RKO (cell line): ENCODE measurements at places on chromosomes 5 and 9.

- no peak for DNase-seq
These were observed 42.4 kb downstream of the EXD3 start for GRCh38 chr9:137380606-137381005.

GRCh38 chr5:13478831-13479465 is 465.5 kb downstream of the DNAH5 start:
- peak; percentile 64 for DNase-seq

DNA sequence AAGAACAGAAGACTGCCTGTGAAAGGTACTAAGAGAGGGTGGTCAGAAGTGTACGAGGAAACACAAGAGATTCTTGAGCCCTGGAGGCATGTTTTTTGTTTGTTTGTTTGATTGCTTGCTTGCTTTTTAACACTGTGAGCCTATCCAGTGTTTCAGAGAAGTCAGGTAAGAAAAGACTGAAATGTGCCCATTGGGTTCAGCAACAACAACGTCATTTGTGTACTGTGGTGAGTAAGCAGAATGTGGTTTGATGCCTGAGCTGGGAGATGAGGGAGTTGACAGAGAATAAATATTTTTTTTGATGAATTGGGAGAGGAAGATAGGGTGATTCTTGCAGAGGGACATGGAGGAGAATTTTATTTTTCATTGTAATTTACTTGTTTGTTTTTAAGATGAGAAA is 73.1 kb downstream of the RPS23 start:
- no peak for DNase-seq

- DNase-seq: no peak
These were observed 188.3 kb downstream of the ARHGEF28 start for GRCh38 chr5:73814233-73814846.

GRCh38 chr5:108814551-108814950 is 66.9 kb downstream of the FER start:
- no peak for DNase-seq

GRCh38 chr9:93278144-93278543 is 94.2 kb downstream of the WNK2 start:
- DNase-seq: no peak

DNA sequence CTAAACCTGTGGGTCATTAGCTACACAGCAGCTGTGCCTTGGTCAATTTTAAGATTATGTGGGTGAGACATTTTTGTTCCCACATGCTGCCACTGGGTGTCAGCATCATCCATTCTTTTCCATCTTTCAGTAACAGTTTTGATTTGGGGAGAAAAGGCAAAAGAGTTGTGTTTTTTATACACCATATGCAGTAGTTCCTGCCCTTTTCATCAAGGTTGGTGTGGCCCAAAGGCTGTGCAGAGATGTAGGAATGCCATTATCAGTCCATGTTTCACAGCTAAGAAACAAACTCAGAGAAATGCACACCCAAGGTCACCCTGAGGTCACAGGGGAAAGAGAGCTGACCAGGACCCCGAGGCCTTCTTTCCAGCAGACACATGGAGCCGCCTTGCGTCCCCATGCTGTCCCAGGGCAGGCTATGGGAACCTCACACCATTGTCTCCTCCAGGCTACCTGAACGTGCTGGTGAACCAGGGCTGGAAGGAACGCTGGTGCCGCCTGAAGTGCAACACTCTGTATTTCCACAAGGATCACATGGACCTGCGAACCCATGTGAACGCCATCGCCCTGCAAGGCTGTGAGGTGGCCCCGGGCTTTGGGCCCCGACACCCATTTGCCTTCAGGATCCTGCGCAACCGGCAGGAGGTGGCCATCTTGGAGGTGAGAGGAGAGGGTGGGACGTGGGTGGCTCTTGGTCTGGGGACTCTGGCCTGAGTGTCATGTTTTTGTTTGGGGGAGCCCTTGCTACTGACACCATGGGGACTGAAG is 27.8 kb upstream of the GRPEL2 start:
- peak; percentile 67 for DNase-seq

- no peak for DNase-seq
These were observed 38.3 kb downstream of the RASEF start for GRCh38 chr9:83024506-83025125.

GRCh38 chr5:150659360-150660107 is 1.5 kb upstream of the MYOZ3 start:
- DNase-seq: no peak

DNA sequence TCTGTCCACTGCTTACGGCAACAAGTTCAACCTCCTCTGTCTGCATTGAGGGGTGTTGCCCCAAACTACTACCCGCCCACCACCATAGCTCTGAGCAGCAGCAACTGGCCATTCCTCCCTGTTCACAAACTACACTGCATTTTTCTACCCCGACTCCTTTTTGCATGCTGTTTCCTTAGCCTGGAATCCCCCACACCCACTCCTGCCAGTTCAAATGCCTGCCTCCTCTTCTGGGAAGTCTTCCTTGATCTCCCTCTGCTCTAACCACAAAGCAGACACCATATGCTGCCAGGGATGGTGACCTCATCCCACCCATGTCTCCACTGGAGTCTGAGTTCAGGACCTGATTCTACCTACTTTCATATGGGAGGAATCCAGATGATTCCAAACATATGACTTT is 13.3 kb downstream of the ALDH1B1 start:
- no peak for DNase-seq

DNA sequence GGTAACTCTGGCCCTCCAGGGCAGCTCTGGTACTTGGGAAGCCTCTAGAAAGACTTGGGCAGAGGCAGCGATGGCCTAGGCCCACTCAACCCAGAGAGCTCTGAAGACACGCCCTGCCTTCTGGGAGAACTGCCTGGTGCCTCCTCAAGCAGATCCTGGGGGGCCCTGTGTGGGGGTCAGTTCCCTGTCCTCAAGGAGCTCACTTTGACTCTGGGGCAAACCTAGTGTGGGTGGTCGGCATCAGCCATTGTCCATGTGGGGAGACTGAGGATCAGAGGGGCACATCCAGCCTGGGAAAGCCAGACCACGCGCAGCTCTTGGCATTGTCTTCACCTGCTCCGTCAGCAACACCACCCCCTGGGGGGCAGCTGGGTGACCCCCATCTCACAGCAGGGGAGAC is 28.0 kb downstream of the ABO start:
- no peak for DNase-seq

GRCh38 chr9:81560851-81561732 is 128.3 kb downstream of the TLE1 start:
- no peak for DNase-seq

- no peak for DNase-seq
These were observed 36.4 kb downstream of the POU5F2 start for GRCh38 chr5:93704996-93705395.

DNA sequence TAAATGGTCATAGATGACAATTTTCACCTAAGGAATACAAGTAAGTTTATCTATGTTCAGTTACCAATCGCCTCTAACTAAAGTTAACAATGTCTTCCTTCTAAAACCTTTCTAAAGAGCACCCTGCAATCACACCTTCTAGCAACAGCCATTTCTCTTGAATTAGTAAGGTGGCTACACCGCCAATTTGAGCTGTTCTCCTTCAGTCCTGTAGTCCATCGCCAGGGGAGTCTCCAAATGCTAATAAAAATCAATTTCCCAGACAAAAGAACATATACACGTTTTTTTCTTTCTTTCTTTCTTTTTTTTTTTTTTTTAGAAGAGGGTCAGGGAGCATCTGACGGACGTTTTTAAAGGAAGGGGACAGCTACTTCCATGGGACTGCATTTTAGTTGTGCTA is 729 bp upstream of the RORB start:
- no peak for DNase-seq

DNA sequence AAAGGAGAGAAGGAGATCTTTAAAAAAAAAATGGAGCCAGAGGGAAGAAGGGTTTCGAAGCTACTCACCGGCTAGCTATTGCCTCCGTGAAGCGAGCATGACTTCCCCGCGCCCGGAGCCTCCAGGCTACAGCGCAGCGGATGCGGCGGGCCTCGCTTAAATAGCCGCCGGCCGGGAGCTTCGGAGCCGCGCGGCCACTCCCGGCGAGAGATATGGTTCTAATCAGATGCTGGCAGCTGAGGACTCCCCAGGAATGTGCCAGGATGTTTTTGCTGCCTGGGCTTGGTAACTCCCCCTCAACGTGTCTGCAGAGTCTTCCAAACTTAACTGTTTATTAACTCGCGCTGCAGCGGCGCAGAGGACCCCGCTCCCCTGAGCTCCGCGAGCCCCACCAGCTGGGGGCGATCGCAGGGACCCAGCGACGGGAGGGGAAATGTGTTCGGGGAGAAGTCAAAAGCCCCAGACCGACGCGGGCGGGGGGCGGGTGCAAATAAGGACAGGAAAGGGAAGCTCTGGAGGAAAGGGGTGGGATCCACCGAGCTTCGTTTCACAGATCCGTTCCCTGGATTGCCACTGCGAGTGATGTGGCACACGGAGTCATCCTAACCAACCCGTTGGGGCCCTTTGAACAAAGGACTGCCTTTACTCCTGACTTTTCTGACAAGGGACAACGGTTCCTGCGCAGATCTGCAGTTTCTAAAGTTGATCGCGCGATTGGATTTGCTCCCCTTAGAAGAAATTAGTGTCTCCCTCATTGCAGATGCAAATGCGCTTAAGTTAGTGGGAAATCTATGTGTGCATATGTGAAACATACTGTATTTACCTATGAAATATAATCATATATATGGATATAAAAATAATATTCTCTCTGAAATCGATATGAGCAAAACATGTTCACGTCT is at the start of gene DAB2:
DAB2 (minus strand) TSS at position 245 of the 902 bp plus-strand sequence. CDS start 30,660 bp downstream, outside the sequence.
- DNase-seq: peak; percentile 50

DNA sequence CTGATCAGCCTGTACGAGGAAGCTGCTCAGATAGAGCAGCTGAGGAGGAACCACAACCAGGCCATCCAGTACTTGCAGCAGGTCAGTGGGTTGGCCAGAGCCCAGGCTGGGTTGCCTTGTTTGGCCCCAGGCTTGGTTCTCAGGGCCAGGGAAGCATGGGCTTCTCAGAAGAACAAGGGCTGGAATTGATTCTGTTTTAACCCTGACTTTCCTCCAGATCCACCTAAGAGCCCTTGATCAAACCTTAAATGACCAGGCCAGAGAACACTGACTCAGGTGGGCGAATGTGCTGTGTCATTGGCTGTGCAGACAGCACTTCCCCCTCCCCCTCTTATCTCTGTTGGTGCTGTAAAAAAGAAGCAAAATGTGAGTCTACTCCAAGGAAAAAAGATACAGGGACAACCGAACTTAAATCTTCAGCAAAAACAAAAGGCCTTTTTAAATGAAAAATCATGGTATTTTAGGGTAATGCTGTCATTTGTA is 28.1 kb downstream of the TTC23L start:
- no peak for DNase-seq

- DNase-seq: no peak
These were observed 53.2 kb upstream of the HMHB1 start for GRCh38 chr5:143758750-143759149.

GRCh38 chr9:84254972-84255371 is 85.6 kb downstream of the SLC28A3 start:
- no peak for DNase-seq

DNA sequence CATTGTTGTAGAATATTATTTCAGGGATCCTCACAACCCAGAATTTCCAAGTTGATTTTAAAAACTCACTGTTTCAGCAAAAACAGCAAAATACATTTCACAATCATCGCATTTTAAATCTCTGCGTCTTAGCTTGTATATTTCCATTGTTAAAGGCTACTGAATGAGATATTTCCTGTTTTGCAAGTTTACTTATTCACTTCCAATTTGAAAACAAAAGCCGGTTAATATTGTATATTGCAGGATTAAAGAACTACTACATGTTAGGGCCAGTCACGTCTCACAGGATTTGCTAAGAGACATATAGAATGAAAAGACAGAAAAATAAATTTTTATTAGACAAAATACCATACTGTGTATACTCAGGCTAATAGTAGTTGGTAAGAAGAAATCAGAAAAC is 395.9 kb upstream of the CDH9 start:
- DNase-seq: no peak

GRCh38 chr9:128845186-128845931 is 15.8 kb upstream of the SPOUT1 start:
- DNase-seq: no peak

DNA sequence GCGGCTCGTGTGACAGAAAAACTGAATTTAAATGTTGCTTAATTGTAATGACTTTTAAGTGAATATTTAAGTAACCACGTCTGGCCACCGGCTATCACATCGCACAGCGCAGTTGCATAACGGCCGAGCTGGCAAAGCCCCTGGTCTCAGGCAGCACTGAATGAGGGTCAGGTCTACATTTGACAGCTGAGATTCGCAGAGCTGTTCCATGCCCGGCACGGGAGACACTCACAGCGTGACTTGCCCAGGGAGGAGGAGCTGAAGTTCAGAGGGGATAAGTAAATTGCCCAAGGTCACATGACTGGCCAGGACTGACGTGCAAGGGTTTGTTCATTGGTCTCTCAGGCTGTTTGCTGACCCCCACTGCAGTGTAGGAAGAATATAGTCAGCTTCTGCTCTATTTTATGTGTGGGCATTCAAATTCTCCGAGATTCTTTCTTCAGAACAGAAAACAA is 17.4 kb upstream of the COL5A1 start:
- DNase-seq: no peak

DNA sequence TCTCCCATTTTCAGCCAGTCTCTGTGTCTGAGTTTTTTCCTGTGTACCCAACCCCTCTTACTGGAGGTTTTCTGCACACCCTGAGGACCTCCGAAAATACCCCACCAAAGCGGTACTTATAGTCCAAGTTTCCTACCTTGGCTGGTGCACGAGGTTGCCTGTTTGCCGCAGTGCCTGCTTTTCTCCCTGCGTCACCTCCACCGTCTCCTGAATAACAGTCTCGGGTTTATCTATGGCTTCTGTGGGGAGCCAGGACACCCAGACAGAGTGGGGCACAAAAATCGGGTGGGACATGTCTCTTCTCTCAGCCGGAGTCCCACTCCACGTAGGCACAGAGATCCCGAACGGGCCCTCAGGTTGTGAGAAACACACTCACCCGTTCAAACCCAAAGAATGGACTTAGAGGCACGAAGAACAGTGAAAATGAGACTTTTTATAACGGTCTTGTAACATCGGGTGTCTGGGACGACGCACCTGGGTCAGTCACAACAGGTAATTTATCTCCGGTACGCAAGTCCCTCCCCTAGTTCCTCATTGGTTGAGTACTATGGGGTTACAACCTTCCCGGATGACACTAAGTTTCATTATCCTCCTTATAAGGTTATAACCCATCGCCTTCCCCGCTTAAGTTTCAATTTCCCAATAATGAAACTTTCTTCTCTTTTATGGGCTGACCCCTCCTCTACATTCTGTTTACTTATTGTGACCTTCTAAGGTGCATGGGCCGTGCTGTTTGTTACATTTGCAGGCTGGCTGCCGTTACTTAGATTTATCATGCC is 970.2 kb upstream of the COX7C start:
- DNase-seq: no peak

GRCh38 chr9:135016037-135016640 is 71.3 kb upstream of the OLFM1 start:
- no peak for DNase-seq

DNA sequence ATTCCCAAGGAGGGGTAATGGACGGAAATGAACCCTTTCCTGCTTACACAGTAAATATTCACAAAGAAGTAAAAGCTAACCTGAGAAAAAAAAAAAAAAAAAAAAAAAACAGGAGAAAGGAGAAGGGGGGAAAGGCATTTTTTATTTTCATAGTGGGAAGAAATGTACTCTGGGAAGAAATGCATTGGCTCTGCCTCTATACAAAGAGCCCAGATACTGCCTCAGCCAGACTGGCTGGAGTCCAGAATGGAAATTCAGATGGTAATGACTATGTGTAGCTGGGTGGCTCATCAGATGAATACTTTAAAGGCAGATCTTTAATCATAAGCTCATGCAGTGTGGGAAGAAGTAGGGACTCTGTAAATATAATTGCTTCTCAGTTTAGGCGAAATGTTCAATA is 124.9 kb upstream of the ZNF608 start:
- no peak for DNase-seq

- no peak for DNase-seq
These were observed 20.2 kb downstream of the S100Z start for GRCh38 chr5:76870046-76870445.

GRCh38 chr5:178114325-178115135 is 1.2 kb downstream of the N4BP3 start:
- peak; percentile 28 for DNase-seq
